Fibroblast of skin of left quadriceps (primary cell): ENCODE measurements at places on chromosomes 16 and 17.

DNA sequence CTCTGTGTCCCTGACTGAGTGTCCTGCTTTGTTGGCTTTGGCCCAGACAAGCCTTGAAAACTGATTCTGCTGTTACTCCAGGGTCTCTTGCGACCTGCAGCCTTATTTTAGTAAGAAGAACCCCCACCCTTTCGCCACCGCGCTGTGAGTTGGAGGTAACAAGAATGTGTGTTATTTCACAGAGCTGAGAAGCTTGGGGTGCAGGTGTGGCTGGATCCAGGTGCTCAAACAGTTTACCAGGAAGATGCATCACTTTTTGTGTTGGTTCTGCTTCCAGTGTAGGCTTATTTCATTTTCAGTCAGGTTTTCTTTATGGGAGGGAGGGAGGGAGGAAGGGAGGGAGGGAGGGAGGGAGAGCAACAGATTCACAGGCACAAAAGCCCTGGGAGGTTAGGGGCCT lies 243.5 kb downstream of the SNX29 start:
- DNase-seq, result no peak

DNA sequence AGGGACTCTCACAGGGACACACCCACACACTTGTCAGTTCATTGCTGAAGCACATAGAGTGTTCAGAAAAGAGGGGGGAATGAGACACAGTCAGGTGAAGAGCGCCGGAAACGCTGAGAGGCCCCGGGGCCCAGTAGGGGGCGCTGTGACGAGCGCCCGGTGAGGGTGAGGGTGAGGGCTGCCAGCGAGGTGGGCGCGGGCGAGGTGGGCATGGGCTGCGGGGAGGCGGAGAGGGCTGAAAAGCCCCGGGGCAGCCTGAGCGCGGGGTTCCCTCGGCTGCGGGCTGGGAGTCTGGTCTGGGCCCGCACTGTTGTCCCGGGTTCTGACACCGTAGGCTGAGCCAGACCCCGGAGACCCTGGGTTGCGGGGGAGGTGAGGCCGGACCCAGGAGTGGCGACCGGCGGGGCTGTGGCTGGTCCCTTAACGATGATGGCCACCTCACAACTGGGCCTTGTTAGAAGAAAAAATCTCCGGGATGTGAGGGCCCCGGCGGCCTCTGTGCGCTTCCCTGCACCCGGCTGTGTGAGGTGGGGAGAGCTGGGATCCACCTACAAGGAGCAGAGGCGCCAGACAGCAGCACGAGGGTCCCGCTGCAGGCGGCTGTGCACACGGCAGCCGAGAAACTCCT lies 91.4 kb downstream of the C16orf78 start:
- no peak for DNase-seq

GRCh38 chr17:3015890-3016289 lies 47.5 kb downstream of the OR1D5 start:
- no peak for DNase-seq

DNA sequence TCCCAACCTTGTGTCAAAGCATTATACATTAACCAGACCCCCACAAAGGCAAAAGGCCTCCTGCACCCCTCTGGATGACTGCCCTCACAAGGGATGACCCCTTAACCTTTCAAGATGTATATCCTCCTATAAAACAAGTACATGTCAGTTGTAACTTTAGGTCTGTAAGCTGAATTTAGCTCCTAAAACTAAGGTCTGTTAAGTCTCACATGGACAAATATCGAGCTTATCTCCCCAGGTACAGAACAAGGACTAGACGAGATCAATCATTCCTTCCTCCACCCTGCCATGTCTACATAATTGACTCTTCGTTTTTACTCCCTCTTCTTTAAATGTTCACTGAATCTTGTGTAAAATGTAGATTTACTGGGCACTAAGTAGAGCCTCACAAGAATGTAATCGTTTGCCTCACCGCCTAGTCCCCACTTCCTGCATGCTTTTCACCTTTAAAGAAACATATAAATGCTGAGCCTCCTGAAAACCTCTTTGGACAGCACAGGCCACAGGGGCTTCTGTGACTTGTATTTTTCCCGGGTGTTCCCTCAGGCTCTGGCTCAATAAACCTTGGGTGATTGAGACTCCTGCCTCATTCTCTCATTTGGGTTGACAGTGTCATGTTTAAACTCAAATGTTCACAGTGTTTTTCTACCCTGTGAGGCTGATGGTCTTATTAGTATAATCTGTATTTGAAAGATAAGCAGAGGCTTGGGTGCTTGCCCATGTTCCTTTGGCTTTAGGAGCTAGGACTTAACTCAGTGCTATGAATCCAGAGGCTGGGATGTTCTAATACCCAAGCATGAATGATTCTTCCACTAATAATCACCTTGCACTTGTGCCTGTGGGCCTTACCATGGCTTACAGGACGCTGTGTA lies 37.6 kb downstream of the MMD start:
- DNase-seq, result no peak

DNA sequence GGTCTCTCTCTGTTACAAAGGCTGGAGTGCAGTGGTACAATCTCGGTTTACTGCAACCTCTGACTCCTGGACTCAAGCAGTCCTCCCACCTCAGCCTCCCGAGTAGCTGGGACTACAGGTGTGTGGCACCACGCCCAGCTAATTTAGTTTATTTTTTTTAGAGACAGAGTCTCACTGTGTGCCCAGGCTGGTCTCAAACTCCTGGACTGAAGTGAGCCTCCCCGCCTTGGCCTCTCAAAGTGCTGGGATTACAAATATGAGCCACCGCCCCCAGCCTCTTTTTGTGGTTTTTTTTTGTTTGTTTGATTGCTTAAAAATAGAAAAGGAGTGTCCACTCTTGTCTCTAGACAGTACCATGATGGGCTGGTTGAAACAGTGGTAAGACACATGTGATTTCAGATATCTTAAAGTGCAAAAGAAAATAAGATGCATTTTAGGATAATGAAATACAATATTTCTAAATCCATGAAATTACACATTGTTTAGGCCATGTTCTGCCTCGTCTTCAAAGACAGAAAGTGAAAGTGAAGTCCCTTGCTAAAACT lies 27.4 kb downstream of the KIAA0513 start:
- no peak for DNase-seq

DNA sequence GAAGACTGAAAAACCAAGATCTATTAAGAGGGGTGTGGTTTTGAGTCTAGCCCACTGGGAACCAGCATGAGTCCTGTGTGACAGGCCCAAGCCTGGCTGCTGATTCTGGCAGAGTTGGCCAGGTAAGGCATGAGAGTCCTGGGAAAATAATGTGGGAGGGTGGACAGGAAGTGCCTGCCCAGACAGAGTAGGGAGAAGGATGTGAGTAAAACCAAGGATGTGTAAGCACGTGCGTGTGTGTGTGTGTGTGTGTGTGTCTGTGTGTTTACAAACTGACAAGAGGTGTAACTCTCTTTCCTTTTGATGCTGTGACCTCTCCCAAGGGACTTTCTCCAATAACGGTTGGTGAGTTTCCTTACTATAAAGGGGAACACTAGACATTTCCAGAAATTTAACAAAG lies 15.6 kb upstream of the TEX2 start:
- DNase-seq, result peak; percentile 4

DNA sequence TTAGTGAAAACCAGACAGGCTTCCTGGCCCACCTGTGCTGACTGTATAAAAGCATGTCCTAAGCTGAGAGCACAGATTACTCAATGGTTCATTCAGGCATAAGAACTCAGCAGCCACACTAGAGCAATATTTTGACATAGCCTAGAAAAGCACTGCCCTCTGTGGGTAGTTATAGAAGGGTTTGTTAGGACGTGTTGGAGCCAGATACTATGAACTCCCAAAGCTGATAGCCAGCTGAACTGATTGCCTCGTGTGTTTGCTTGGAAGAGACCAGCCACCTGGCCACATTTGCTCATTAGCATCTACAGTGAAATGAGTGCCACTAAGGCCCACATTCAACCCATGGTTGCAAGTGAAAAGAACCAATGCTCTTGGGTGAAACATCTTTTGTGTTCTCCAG lies 30.8 kb upstream of the ABCA5 start:
- no peak for DNase-seq

DNA sequence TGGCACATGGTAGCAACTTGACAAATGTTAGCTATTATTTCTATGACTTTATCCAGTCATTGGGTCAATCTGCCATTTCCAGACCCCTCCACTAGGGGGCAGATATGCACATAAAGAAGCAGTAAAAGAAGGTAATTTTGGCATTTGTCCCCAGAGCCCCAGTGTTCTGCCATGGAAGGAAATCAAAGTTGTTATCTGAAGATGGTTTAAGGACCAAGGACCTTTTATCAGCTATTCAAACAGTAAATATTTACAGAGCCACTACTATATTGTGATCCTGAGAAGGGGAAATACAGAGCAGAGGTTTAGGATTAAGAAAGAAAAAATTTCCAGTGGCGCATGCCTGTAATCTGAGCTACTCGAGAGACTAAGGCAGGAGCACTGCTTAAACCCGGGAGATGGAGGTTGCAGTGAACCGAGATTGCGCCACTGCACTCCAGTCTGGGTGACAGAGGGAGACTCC lies 20.0 kb downstream of the TRAF4 start:
- peak; percentile 57 for DNase-seq

DNA sequence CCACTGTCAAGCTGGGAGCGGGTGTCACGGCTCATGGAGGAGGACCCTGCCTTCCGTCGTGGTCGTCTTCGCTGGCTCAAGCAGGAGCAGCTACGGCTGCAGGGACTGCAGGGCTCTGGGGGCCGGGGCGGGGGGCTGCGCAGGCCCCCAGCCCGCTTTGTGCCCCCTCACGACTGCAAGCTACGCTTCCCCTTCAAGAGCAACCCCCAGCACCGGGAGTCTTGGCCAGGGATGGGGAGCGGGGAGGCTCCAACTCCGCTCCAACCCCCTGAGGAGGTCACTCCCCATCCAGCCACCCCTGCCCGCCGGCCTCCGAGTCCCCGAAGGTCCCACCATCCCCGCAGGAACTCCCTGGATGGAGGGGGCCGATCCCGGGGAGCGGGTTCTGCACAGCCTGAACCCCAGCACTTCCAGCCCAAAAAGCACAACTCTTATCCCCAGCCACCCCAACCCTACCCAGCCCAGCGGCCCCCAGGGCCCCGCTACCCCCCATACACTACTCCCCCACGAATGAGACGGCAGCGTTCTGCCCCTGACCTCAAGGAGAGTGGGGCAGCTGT lies 11.6 kb downstream of the SLC52A1 start:
- no peak for DNase-seq

- DNase-seq, result no peak
These were observed 73.7 kb downstream of the ITFG1 start for GRCh38 chr16:47387026-47387734.
